ENCODE measurements at places on chromosomes 5 and 9. TPM values are rescaled to one million over a fixed set of nuclear protein-coding genes. Genes with fewer than 3 reads are reported as not detected.
A peak's percentile ranks its signal among the peaks of the same experiment; 100 is the strongest.

DNA sequence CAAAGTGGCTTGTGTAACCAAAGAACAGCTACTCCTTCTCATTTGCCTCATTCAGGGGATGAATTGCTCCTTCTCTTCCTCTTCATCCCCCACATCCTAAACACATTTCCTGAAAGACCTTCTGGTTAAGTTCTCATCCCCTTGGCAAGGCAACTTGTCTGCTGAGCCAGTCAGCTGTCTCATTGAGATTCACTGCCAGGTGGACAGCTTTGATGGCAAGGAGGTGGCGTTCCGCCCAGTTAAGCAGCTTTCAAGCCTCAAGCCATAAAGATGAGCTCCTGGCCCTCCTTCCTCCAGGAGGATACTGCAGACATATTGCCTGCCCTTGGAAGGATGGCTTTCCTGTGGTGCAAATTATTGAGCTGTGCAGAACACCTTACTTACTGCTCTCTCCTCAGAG lies 448.6 kb upstream of the MPDZ start:
- no peaks in the 10 kb centered on the region for H3K27me3 ChIP-seq
- no peak overlapping the region for H3K4me3 ChIP-seq
- H3K4me1 ChIP-seq = no peaks in the 10 kb centered on the region

The NEURL1B gene
- 12.2 TPM for total RNA-seq

DNA sequence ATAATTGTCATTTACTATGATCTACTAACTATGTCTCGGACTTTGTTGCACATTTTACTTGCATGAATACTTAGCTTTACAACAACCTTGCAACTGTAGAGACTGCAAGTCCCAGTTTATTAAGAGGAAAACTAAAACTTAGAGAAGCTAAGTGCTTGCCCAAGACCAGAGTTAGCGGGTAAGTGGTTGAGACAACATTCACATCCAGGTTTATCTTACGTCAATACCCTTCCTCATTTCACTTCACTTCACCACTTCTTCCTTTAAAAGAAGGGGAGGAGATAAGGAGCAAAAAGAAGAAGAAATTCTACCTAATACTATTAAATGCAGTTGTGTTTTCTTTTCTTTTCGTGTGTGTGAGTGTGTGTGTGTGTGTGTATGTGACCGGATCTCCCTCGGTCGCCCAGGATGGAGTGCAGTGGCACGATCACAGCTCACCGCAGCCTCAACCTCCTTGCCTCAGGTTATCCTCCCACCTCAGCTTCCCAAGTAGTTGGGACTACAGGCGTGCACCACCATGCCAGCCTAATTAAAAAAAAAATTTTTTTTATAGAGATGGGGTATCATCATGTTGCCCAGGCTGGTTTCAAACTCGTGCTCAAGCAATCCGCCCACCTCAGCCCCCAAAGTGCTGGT lies 37.4 kb downstream of the MEGF9 start:
- no peaks in the 10 kb centered on the region for H3K27me3 ChIP-seq
- H3K4me3 ChIP-seq = no peak overlapping the region
- peaks cover 4% of the 10 kb centered on the region for H3K4me1 ChIP-seq

The PARP8 gene
- total RNA-seq = 17.9 TPM

- H3K27ac ChIP-seq = no peak overlapping the region
- no peak overlapping the region for H3K4me3 ChIP-seq
- peaks cover 22% of the 10 kb centered on the region for H3K36me3 ChIP-seq
- no peaks in the 10 kb centered on the region for H3K4me1 ChIP-seq
- no peak for DNase-seq
- H3K27me3 ChIP-seq = no peaks in the 10 kb centered on the region
These were observed 53.5 kb downstream of the NEK6 start for GRCh38 chr9:124311283-124311682.

- H3K4me1 ChIP-seq = peaks cover 4% of the 10 kb centered on the region
- peaks cover 3% of the 10 kb centered on the region for H3K36me3 ChIP-seq
- no peaks in the 10 kb centered on the region for H3K27me3 ChIP-seq
- no peak overlapping the region for H3K4me3 ChIP-seq
- no peak overlapping the region for H3K27ac ChIP-seq
These were observed 194.8 kb downstream of the AUH start for GRCh38 chr9:91166796-91167366.

The PCDHB3 gene
- total RNA-seq = 1.3 TPM

The F12 gene
- 0.33 TPM for total RNA-seq

The INPP5E gene
- total RNA-seq = 25.4 TPM

GRCh38 chr5:148666353-148666752 lies 12.0 kb upstream of the HTR4 start:
- H3K27me3 ChIP-seq = no peaks in the 10 kb centered on the region
- no peak overlapping the region for H3K4me3 ChIP-seq
- H3K27ac ChIP-seq = no peak overlapping the region
- H3K36me3 ChIP-seq = no peaks in the 10 kb centered on the region
- no peak for DNase-seq
- H3K4me1 ChIP-seq = no peaks in the 10 kb centered on the region

DNA sequence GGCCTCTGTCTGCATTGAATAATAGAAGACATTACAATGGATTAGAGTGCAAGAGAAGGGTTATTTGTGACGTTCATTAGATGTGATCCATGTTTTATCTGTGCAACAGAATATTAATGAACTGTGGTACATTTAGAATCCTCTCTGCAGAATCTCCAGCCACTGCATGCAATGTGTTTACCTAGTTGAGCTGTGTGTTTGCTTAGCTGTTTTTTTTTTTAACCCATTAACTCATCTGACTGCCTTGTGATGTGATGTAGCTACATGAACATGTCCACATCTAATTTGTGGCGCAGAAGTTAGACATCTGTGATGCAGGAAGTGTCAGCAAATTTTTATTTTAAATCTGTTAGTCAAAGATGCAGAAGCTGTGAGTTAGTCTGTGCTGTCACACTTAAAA lies 236.9 kb downstream of the CD180 start:
- no peaks in the 10 kb centered on the region for H3K27me3 ChIP-seq
- no peaks in the 10 kb centered on the region for H3K36me3 ChIP-seq
- no peak for DNase-seq
- H3K4me1 ChIP-seq = peaks cover 21% of the 10 kb centered on the region
- peak overlapping the region; percentile 48 for H3K27ac ChIP-seq
- no peak overlapping the region for H3K4me3 ChIP-seq

GRCh38 chr5:150700594-150701377 lies at the start of gene RBM22:
RBM22 (minus strand) TSS chr5:150701062; CDS start chr5:150700985, 77 bp downstream.
- peak within 1 kb of the TSS; percentile 85 for H3K27ac ChIP-seq
- H3K36me3 ChIP-seq = peaks cover 19% of the 10 kb centered on the region
- no peaks in the 10 kb centered on the region for H3K27me3 ChIP-seq
- peak; percentile 92 for DNase-seq

DNA sequence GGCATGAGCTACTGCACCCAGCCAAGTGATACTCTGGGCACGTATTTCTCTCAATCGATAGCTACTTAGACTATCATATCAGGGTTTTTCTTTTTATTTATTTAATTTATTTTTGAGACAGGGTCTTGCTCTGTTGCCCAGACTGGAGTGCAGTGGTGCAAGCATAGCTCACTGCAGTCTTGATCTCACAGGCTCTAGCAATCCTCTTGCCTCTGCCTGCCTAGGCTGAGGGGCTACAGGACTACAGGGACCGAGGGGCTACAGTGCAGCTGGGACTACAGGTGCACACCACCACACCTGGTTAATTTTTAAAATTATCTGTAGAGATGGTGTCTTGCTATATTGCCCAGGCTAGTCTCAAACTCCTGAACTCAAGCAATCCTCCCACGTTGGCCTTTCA lies 20.3 kb upstream of the ANKHD1 start:
- no peak overlapping the region for H3K4me3 ChIP-seq
- DNase-seq = no peak
- H3K27me3 ChIP-seq = no peaks in the 10 kb centered on the region
- no peaks in the 10 kb centered on the region for H3K4me1 ChIP-seq

The LCN9 gene
- total RNA-seq = not detected

The POMT1 gene
- total RNA-seq = 34.6 TPM

The ADAMTS13 gene
- 2.3 TPM for total RNA-seq

DNA sequence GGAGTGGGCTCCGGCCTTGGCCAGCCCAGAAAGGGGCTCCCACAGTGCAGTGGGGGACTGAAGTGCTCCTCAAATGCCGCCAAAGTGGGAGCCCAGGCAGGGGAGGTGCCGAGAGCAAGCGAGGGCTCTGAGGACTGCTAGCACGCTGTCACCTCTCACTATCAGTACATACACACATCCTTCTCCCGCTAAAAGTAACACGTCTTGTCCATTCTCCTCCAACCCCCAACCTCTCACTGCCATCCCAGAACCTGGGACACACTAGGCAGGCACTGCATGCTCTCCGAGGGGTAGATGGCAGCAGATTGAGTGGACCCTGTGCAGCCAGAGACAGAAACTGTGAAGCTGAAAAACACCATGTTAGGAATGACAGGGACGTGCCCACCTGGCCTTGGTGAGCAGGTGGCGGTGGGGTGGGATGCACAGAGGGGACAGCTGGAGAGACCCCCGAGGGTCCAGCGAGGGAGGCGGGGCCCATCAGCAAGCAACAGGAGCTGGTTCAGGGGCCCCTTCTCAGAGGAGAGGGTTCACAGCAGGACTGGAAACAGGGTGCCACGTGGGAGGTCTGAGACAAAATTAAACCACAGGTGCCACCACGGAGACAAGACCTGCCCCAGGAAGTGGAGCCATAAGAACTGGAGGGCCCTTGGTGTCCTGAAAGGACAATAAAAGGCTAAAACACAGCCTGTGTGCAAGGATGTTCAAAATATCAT lies 16.9 kb downstream of the SEMA4D start:
- no peak for DNase-seq
- no peaks in the 10 kb centered on the region for H3K27me3 ChIP-seq
- no peak overlapping the region for H3K4me3 ChIP-seq
- no peak overlapping the region for H3K27ac ChIP-seq
- H3K4me1 ChIP-seq = peaks cover 12% of the 10 kb centered on the region

GRCh38 chr5:119221330-119221729 lies 134.5 kb upstream of the TNFAIP8 start:
- no peaks in the 10 kb centered on the region for H3K27me3 ChIP-seq
- H3K4me1 ChIP-seq = no peaks in the 10 kb centered on the region
- no peak for DNase-seq
- H3K36me3 ChIP-seq = no peaks in the 10 kb centered on the region
- H3K4me3 ChIP-seq = no peak overlapping the region

DNA sequence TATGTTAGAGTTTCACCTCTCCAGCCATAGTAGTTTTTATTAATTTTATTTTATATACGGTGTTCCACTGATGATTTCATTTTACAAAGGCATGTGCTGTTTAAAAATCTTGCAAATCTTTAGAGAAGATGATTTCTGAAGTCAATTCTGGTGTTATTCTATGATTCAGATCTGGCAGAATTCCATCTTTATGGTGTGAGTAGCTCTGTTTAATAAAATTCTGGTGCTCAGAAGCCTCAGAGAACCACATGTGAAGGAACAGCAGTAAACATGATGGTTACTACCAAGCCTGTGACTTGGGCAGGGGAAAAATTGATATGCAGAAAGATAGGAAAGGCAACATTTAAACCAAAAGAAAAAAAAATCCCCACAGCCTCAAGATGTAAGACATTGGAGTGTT lies 299.7 kb downstream of the NPR3 start:
- no peak overlapping the region for H3K27ac ChIP-seq
- no peak for DNase-seq
- H3K4me1 ChIP-seq = no peaks in the 10 kb centered on the region
- no peaks in the 10 kb centered on the region for H3K27me3 ChIP-seq

The LCN2 gene
- 4.9 TPM for total RNA-seq

DNA sequence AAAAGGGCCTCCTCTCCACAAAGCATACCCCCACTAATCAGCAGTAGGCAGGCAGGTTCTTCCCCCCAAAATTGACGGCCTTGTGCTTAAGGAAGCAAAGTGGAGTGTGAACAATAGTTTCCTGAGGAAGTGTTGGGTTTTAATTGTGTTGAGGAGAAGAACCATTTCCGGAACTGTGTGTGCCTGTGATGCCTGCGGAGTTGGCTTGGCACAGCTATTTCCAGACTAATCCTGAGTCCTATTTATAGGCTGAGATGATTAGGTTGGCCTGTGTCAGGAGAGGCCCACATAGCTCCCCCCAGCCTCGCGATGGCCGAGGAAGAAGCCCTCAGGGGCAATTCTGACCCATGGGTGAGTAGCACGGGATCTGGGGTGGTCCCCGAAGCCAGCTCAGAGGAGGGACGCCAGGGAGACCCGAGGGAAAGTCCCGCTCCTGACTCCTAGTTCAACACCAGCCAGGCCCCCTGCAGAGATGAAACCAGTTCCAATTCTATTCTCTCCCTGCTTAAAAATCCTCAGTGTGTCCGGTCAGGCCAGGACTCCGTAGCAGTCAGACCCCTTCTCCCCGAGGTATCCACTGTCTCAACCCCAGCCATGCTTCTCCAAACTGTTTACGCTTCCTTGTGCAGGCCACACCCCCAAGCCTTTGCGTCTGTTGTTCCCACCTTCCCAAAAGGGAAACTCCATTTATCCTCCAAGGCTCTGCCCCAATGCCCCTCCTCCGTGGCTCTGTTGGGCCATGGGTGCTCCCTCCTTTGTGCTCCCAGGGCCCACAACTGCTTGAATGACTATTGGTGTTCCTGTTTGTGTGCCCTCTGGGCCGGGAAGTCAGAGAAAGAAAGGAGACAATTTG lies 18.1 kb downstream of the GSN start:
- H3K4me1 ChIP-seq = peaks cover 74% of the 10 kb centered on the region
- H3K4me3 ChIP-seq = no peak overlapping the region
- DNase-seq = peak; percentile 45
- peak overlapping the region; percentile 90 for H3K27ac ChIP-seq
- H3K36me3 ChIP-seq = no peaks in the 10 kb centered on the region

The NTRK2 gene
- 20.5 TPM for total RNA-seq

The FBP2 gene
- total RNA-seq = 3.1 TPM

The SLC9A3 gene
- total RNA-seq = 2.0 TPM

GRCh38 chr9:84669288-84670137 lies at the start of gene NTRK2:
NTRK2 (plus strand) TSS chr9:84669729; CDS start chr9:84670749, 1,020 bp downstream.
- H3K36me3 ChIP-seq = no peaks in the 10 kb centered on the region
- no peaks in the 10 kb centered on the region for H3K27me3 ChIP-seq
- H3K27ac ChIP-seq = peak within 1 kb of the TSS; percentile 56
- peaks cover 32% of the 10 kb centered on the region for H3K4me1 ChIP-seq

DNA sequence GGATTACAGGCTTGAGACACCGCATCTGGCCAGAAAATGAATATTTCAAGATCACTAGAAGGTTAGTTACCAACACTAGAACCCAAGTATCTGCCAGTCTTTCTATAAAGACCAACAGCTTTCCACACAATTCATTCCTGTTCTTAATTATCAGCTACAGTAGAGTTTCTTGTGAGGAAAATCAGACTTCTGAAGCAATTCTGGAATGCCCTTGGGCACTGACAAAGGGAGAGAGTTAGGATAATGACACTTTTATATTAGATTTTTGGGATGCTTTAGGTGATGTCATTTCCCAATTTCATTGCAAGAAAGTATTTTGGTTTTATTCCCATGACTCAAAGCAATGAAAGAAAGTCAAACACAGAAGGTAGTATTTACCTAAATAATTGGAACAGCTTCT lies 497.0 kb upstream of the TUSC1 start:
- H3K27ac ChIP-seq = no peak overlapping the region
- DNase-seq = no peak
- no peaks in the 10 kb centered on the region for H3K27me3 ChIP-seq
- H3K4me1 ChIP-seq = no peaks in the 10 kb centered on the region
- no peaks in the 10 kb centered on the region for H3K36me3 ChIP-seq

The ZNF366 gene
- total RNA-seq = under 0.01 TPM
